ENCODE measurements at places on chromosomes 7 and 10. TPM values are rescaled to one million over a fixed set of nuclear protein-coding genes. Genes with fewer than 3 reads are reported as not detected.

Gene SPDYE2B
- not detected for total RNA-seq

Gene FAM131B
- total RNA-seq, result 2.3 TPM

DNA sequence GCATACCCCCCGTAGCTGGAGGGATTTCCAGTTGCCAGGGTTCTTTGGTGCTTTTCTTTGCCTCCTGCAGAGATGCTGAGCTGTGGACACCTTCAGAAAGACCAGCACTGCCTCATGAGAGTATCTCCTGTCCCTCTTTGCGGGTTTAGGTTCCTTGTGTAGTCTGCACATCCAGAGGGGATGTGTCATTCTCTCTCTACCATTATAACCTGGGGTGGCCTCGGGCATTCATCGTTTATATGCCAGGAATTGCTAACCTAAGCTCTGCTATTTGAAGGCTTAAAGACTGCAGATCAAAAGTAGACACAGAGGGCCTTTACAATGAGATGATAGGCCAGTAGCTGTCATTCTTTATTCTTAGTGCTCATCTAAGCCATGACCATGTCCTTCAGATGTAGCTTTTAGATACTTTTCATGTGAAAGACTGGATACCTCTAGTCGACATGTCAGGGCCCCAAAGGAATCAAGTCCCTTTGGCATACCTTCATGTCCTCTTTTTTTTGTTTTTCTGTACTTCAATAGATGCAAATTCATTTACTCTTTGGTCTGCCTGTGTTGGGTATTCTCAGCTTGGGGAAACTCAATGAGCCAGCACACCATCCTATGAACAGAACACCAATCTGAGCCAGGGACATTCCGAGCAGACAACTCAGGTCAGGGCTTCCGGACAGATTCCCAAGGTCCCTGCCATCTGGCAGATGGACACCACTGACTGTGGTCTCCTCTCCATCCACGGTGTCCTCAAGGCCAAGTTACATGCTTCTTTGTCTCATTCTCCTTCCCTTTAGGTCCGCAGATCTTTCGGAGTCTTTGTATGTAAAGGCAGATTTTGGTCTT lies 129.3 kb downstream of the NRF1 start:
- no peak overlapping the region for H3K27ac ChIP-seq
- H3K4me1 ChIP-seq, result no peaks in the 10 kb centered on the region
- H3K4me3 ChIP-seq, result no peak overlapping the region
- peaks cover 4% of the 10 kb centered on the region for H3K36me3 ChIP-seq
- no peaks in the 10 kb centered on the region for H3K27me3 ChIP-seq

DNA sequence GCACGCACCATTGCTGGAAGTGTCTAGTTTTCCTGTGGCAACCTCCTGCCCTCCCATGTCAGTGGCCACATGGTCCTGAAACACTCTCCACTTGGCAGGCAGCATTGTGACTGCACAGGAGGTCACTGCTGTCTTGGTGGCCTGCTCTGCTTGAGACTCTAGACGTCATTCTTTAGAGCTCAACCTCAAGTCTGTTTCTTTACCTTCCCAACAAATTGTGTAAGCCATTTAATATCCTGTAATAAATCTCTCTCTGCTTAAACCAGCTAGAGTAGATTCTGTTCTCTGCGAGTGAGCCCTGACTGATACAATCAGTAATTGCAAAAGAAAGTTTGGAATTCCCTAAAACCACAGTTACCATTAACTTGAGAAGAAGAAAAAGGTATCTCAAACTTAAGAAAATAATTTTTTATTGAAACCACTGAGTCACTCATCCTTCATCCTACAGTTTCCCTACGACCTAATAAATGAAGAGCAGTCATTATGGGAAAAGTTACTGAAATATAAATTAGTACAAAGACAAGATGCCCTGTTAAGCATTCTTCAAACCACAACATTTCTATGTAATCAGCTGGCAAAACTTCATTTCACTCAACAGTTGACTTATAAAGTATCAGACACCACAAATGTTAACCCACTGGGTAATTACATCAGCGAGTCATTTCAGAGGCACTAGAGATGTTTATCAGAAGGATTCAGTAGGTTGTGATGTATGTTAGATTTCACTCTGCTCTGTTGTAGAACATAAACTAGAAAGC lies 18.0 kb downstream of the SLC25A13 start:
- H3K36me3 ChIP-seq, result no peaks in the 10 kb centered on the region
- H3K27ac ChIP-seq, result no peak overlapping the region
- no peak for DNase-seq
- peaks cover 3% of the 10 kb centered on the region for H3K4me1 ChIP-seq

- H3K4me1 ChIP-seq, result no peaks in the 10 kb centered on the region
- no peaks in the 10 kb centered on the region for H3K27me3 ChIP-seq
- H3K4me3 ChIP-seq, result no peak overlapping the region
- no peaks in the 10 kb centered on the region for H3K36me3 ChIP-seq
These were observed 622.2 kb downstream of the POM121L12 start for GRCh38 chr7:53657586-53657985.

DNA sequence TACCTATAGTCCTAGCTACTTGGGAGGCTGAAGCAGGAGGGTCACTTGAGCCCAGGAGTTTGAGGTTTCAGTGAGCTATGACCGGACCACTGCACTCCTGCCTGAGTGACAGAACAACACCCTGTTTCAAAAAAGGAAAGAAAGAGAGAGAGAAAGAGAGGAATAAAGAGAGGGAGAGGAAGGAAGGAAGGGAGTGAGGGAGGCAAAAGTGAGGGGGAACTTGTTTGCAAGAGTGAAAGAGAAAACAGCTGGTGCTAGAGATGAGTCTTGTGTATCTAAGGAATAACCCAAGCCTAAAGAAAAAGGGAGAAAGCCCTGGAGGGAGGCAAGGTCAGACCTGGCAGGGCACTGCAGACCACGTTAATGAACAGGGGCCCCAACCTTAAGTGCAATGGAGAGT lies 4.8 kb upstream of the NT5C2 start:
- DNase-seq, result no peak
- H3K4me1 ChIP-seq, result peaks cover 20% of the 10 kb centered on the region
- no peak overlapping the region for H3K4me3 ChIP-seq

- H3K27me3 ChIP-seq, result no peaks in the 10 kb centered on the region
- no peaks in the 10 kb centered on the region for H3K4me1 ChIP-seq
- DNase-seq, result no peak
- H3K27ac ChIP-seq, result no peak overlapping the region
- H3K36me3 ChIP-seq, result peaks cover 26% of the 10 kb centered on the region
These were observed 54.8 kb downstream of the MKI67 start for GRCh38 chr10:128071417-128071782.

DNA sequence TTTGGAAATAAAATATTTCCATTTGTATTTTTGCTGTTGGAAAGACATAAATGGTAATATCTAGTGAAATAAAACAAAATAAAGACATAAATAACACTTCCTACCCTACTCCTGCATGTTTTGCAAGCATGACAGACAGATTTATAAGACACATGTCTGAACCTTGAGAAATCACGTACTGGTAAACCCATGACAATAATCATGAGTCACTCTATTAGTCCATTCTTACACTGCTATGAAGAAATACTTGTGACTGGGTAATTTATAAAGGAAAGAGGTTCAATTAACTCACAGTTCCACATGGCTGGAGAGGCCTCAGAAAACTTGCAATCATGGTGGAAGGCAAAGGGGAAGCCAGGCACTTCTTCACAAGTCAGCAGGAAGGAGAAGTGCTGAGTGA lies 942.2 kb downstream of the REEP3 start:
- no peaks in the 10 kb centered on the region for H3K27me3 ChIP-seq
- H3K4me1 ChIP-seq, result no peaks in the 10 kb centered on the region
- no peaks in the 10 kb centered on the region for H3K36me3 ChIP-seq
- DNase-seq, result no peak

GRCh38 chr10:121452581-121452980 lies 145.7 kb downstream of the FGFR2 start:
- no peaks in the 10 kb centered on the region for H3K27me3 ChIP-seq
- H3K4me3 ChIP-seq, result no peak overlapping the region
- DNase-seq, result no peak
- H3K27ac ChIP-seq, result no peak overlapping the region

Data from thoracic aorta (tissue), 2 donors.